ENCODE measurements at places on chromosomes 2 and 18.

GRCh38 chr18:75507636-75508035, 80.1 kb upstream of the SMIM21 start:
- DNase-seq: no peak

DNA sequence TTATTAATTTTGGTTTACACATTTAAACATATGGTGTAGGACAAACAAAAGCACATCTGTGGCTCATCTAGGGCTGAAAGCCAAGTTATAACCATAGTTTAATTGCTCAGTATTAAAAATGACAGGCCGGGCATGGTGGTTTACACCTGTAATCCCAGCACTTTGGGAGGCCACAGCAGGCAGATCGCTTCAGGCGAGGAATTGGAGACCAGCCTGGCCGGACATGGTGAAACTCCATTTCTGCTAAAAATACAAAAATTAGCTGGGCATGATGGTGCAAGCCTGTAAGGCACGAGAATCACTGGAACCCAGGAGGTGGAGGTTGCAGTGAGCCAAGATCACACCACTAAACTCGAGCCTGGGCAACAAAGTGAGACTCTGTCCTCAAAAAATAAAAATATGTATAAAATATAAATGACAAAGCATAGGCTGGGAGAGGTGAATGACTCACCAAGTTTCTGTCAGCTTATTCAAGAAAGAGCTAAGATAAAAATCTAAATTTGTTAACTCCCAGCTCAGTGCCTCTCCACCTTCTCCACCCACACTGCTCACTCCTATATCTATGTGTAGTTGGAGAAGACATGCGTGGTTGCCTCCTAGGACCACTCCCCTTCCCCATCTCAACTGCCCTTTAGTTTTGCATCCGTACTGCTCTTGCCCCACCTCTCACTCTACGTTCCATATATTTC, 79.2 kb upstream of the PID1 start:
- DNase-seq: no peak

DNA sequence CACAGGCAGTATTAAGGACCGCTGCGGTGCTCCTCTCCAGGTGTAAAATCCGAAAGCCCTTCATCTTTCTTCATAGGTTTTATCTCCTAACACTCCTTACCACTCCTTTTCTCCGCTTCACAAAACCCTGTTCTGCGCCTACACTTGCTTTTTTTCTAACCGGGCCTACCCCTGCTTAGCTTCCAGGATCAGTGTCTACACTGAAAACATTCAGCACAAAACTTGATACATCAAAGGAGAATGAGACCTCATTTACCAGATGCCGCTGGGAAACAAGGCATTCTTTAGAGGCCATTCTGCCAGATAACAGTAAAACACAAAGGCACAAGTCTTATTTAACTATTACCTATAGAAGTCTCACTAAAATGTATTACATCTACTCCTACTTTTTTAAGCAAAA, 13.1 kb downstream of the CHST10 start:
- DNase-seq: no peak

- no peak for DNase-seq
These were observed 722.8 kb upstream of the RAB6C start for GRCh38 chr2:129256642-129257041.

DNA sequence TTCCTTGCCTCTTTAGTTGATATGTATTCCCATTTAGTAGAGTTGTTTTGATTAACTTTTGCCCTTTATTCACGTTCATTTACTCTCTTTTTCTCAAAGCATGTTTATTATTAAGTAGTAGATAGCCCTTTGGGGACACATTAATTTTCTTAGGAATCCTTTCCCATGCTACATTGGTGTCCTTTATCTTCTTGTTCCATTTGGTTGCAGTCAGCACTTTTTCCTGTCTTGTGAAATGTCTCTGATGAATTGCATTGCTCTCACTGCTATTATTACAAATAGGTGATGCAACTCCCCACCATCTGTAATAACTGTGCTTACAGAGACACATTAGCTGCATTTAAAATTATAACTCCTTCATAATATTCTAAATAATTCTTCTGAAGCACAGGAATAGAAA, 428.5 kb upstream of the CNTNAP5 start:
- no peak for DNase-seq

DNA sequence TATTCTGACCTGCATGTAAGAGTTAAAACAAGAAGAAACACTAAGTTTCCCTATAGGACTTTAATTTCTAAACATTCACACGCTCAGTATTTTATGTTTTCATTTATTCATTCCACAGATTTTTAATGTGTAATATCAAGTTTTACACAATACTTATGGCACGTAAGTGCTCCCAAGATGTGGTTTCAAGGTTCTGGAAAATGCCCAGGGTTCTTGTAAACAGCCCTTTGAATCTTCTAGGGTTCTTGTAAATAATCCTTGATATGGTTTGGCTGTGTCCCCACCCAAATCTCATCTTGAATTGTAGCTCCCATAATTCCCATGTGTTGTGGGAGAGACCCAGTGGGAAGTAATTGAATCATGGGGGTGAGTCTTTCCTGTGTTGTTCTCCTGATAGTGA, 383.0 kb downstream of the TXNL1 start:
- no peak for DNase-seq

GRCh38 chr2:170965446-170966225, 36.6 kb downstream of the GORASP2 start:
- no peak for DNase-seq

GRCh38 chr2:8535469-8535795, 146.4 kb upstream of the ID2 start:
- no peak for DNase-seq

GRCh38 chr2:85933753-85934594, 45.2 kb upstream of the ST3GAL5 start:
- no peak for DNase-seq

- no peak for DNase-seq
These were observed 74.9 kb upstream of the KLHL14 start for GRCh38 chr18:32847691-32848090.

GRCh38 chr2:42756966-42757513, 6.9 kb downstream of the OXER1 start:
- no peak for DNase-seq

DNA sequence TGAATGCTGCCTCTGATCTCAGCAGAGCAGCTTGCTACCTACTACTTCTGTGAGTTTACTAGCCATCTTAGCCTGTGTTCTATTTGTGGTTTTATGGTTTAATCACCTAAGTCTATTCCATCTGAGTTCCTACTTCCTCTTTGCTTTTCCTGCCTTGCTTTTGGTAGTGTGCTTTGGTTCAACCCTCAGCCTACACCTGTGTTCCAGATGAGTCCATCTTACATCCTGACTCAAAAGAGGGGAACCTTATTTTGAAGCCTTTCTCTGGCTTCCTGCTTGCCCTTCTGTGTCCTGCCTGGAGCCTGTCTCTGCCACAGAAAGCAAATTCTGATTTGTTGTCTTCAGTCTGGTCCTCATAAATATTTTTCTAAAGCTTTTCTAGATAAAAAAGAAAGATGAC, 530.3 kb upstream of the MEX3C start:
- DNase-seq: no peak

- DNase-seq: no peak
These were observed 417.7 kb upstream of the SLC14A2 start for GRCh38 chr18:45197526-45197970.

DNA sequence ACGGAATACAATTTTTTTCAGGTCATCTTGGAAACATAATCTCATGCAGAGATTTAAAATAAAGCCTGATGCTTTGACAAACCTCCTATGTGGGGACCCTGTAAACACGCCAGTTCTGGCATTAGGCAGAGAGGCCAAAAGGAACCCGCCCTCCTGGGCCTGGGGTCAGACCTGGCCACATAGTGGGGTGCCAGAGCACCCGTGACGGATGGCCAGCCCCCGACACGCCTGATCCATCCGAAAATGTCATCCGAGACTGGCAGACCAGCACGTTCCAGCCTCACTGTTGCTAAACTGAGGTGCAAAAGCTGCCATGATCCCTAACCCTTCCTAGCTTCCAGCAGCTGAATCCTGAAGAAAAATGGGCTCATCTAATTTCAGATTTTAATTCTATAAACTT, 222.6 kb upstream of the SALL3 start:
- DNase-seq: no peak

GRCh38 chr2:106021662-106022028, 172.5 kb downstream of the UXS1 start:
- no peak for DNase-seq

DNA sequence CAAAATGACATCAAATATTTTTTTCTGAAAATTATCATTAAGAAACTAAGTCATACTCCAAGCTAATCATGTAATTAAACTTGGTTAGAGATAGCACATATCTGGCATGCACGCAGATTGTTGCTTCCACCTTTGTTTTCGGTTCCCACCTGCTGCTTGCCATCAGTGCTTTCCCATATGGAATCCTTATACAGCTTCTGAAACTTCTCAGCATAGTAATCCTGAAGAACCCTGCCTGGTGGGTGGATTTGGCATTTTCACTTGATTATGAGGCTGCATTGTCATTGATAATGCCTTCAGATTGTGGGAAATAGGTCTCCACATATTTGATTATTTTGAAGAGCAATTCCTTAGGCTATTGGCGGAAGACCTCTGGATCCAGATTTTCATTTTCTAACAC, 47.5 kb downstream of the ZC3H6 start:
- DNase-seq: no peak

- DNase-seq: no peak
These were observed 186.6 kb upstream of the ERBB4 start for GRCh38 chr2:212725180-212725579.

GRCh38 chr2:206245265-206245672, 29.2 kb upstream of the ZDBF2 start:
- no peak for DNase-seq

- DNase-seq: no peak
These were observed 85.0 kb downstream of the BOD1L2 start for GRCh38 chr18:57231864-57232263.

Data from T-helper 9 cell (primary cell).